ENCODE measurements at places on chromosomes 12 and 14.
A peak's percentile ranks its signal among the peaks of the same experiment; 100 is the strongest.

GRCh38 chr12:6316921-6317692, 6.6 kb downstream of the PLEKHG6 start:
- no peak for DNase-seq

DNA sequence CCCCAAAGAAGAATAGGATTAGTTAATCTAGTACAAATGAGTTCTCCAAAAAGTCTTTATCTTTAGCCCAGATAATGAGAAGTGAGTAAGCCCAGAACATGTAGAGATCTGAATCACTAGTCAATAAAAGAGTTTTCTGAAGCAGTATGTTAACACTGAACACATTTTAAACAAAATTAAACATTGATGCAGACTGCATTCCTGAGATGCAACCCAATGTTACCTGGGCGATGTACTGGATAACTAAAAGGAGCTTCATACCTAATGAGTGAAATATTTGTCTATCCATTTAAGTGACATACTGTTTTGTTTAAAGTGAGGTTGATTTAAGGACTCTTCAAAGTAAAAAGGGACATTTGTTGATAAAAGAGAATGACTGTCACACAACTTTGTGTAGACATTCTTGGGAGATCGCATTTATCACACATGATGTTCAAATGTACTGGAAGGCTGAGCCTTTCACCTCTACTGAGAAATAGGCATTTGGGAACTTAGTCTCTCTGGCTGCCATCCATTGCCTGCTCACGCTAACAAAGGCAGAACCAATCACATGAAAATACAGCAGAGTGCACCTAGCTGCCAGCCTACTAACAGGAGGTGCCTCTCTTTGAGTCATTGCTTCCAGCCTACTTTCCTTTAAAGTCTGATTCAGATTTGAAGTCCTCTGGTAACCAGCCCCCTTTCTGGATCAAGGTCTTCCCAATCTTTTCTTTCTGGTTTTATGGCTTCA, 287.7 kb downstream of the BTG1 start:
- DNase-seq, result no peak

- no peak for DNase-seq
These were observed 2.0 kb upstream of the ANKRD9 start for GRCh38 chr14:102511538-102511937.

DNA sequence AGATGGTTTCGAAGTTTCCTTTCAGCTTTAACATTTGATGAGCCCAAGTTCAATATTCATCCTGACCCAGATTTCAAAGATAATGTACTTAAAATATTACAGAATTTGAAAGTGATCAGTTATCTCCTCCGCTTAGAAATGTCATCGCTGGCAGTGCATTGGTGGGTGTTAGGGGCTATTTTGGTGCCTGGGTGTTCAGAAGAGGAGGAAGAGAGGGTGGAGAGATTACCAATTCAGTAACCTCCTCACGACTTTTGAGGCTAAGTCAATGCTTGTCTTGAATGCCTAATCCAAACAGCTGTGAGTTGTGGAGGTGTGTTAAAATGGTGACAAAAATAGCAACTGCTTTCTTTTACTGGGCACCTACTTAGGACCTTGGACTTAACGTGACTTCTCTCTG, 13.8 kb upstream of the DGLUCY start:
- no peak for DNase-seq

GRCh38 chr12:53241623-53242412, 9.8 kb upstream of the RARG start:
- no peak for DNase-seq

- no peak for DNase-seq
These were observed 14.6 kb downstream of the CAPS2 start for GRCh38 chr12:75315518-75315917.

- DNase-seq, result no peak
These were observed 30.3 kb upstream of the PELI2 start for GRCh38 chr14:56087671-56088471.

DNA sequence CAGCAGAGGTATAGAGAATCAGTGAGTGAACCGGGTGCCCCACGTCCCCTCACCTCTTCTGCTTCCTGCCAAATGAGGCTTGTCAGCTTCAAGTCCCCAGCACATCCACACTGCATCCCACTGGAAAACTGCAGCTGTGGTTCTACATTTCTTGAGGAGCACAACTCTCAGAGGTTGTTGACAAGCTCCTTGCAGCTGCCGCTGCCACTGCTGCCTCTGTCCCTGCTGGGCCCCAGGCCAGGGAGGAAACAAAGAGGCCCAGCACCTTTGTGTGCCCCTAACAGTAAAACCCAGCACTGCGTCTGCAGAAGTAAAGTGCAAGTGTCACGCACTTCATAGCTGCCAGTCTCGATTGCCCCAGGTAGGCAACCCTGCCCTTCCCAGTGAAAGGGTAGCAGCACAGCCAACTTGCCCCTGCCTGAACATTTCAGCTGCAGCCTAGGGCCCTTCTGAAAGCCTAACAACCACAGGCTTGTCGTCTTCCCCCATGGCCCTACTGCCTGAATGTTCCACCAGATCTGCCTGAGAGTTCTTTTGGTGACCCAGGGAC, 1162.1 kb upstream of the USP15 start:
- DNase-seq, result no peak

- no peak for DNase-seq
These were observed 338.0 kb upstream of the FLRT2 start for GRCh38 chr14:85191986-85192385.

DNA sequence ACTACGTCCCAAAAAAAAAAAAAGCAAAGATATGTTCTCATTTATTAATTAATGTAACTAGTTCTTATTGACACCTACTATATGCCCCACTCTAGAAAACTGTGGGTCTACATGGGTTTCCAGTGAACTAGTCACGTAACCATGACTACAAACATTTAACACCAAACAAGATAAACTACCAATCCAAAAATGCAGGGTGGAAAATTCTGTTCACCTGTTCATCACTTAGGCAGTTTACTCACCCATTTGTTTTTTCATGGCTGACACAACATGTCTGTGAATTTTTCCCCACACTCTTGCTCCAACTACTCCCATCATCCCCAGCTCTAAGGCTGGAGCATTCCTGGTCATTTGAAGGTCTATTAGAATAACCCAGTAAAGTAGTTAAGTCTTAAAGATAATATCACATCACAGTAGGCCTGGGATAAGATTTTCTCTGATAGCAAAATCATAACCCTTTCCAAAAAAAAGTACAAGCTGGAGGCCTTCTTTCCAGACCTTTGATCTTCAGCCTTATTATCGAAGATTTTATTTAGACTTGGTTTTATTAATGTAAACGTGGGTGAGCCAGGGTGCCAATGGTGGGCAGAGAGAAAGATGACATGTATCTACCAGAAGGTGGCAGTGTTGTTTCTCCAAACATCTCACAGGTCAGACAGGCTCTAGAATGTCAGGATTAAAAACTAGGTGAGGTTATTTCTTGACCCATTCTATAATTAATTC, 61.6 kb upstream of the DAAM1 start:
- peak; percentile 9 for DNase-seq

DNA sequence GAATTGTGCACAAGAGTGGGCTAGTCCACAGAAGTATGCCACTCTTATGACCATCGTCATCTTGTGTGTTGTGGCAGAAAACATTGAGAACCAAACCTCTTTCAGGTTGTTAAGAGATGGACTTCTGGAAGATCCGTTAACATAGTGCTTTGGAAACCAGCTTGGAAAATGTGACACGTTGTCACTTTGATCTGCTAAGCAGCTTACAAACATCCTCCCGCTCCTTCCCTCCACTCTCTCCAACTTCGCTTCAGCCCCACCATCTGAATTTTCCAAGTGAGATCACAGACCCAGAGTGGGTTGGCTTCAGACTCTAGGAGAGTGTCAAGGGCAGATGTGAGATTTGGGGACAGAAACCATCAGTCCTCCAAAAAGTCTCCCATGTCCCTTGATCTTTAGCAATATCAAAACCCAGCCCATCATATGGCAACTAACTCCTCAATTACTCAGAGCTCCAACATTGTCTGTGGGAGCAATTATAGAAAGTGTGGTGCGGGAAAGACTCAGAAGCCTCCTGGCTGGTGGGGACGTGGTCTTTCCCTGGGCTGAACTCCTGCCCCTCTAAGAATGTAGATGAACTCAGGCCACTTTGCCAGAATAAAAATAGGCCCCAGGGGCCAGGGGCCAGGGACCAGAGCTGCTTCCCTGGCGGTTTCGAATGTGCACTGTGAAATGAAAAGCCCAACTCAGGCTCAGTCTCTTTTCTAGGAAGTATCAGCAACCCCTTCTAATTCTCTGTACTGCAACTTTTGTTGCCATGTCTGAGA, 129.5 kb downstream of the SLC38A6 start:
- DNase-seq, result no peak

- DNase-seq, result no peak
These were observed 16.5 kb downstream of the NINJ2 start for GRCh38 chr12:646442-647384.

DNA sequence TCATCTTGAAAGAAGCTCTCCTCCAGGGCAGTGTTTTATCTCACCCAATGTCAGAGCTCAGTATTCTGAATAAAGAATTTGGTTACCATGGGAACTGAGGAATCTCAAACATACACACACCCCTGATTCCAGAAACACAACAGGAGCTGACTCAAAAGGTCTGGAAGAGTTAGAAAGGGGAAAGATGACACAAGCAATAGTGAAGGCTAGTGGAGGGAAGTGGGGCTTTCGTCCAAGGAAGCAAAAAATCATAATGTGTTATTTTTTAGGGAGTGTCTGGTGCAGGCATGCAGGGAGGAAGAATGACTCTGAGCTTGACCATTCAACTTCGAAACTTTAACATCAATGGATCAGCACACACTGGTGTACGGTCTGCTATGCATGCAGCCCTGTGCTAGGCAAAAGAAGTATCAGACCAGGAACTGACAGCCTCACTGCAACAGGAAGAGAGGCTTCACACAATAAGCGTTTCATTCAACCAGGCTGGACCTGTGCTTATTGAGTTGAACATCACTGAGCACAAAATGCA, 20.3 kb downstream of the HEBP1 start:
- DNase-seq, result no peak

DNA sequence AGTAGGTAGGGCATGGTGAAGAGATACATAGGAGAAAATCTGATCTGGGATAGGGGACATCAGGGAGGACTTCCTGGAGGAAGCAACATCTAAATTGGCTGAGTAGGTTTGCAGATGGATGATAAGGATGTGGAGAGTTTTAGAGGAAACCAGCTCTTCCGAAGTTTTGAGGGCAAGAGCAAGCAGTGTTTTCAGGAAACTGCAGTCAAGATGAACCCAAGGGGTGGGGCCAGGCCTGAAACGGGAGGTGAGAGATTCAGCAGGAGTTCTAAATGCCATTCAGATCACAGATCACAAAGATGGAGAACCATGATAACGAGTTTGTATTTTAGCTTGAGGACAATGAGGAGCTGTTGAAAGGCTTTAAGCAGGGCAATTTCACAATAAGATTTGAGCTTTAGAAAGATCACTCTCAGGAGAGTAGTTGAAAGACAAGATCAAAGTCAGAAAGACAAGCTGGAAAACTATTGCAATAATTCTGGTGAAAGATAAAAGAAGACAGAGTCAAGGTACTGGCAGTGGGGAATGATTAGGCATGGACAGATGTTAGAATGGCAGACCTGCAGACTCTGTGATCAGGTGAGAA, 70.1 kb upstream of the PLXNC1 start:
- no peak for DNase-seq

- DNase-seq, result no peak
These were observed 20.6 kb upstream of the CSRNP2 start for GRCh38 chr12:51103977-51104376.

DNA sequence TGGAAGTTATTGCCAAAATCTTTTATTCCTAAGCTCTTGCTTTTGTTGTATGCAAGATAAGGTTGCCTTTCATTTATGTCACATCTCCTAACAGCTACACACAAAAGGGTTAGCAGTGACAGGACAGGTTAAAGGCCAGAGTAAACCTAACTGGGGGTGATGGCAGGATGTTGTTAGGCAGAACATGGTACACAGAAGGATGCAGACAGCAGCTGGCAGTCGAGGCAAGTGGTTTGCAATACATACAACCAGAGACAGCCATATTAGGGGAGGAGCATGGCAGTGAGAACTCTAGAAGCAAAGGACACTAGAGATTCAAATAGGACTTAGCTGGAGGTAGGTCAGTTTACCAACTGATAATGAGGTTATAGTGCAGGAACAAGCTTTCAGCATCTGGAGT, 2.7 kb upstream of the ABCD2 start:
- no peak for DNase-seq

DNA sequence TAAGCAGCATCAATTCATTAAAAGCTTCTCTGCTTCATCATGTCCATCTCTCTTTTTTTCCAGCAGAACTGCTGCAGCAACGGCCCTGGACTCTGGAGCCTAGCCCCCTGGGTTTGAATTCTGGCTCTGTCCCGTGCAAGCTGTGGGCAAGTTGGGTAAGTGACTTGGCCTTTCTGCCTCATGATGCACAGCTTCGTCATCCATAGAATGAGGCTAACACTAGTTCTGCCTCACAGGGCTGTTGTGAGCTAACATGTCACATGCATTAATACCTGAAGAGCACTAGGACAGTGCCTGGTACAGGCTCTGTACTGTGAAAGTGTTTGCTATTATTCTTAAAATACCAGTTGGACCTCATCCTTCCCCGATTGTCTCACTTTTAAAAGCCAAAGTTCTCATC, 4.2 kb downstream of the KRT82 start:
- no peak for DNase-seq

GRCh38 chr14:66248256-66248655, 237.9 kb upstream of the CCDC196 start:
- no peak for DNase-seq

DNA sequence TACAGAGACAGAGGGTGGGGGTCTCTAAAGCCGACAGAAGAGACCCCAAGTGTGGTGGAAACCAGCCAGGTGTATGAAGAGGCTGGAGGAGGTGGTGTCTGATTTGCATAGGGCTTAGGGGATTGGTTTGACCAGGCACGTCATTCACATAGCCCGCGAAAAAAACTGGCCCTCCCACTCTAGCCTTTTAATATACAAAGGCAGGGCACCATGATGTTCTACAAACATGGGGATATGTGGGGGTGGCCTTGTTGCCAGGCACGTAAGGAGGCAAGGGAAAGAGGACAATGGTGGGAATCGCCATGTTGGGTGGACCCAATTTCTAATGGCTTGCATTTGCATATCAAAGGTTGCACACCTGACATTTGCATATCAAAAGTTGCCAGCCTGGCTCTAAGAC, 13.2 kb downstream of the LALBA start:
- no peak for DNase-seq

- no peak for DNase-seq
These were observed 24.5 kb downstream of the MOK start for GRCh38 chr14:102280376-102280962.

DNA sequence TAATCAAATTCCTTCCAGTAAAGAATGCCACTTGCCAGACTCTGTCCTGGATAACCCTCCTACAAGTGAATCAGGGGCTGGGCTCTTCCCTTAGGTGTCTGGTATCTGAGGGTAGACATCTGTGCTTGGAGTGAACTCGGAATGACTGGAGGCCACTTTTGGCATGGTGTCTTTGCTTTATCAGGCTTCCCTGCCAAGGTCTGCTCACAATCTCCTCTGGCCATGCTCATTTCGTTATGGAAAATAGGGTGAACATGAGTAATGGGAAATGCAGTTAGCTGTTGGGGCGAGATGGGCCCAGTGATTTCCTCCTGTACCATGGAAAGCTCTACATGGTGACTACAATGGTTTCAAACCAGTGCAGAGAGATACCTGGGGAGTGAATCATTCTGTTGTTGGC, 212.9 kb downstream of the NRXN3 start:
- no peak for DNase-seq

- no peak for DNase-seq
These were observed 8.8 kb upstream of the CHGA start for GRCh38 chr14:92914087-92914656.
